ENCODE measurements at places on chromosomes 1 and 21.

GRCh38 chr1:210467440-210468043 is 138.8 kb downstream of the HHAT start:
- DNase-seq, result no peak

- no peak for DNase-seq
These were observed 98.5 kb downstream of the PTBP2 start for GRCh38 chr1:96820107-96820506.

GRCh38 chr1:215911406-215911968 is 344.4 kb downstream of the KCTD3 start:
- DNase-seq, result no peak

DNA sequence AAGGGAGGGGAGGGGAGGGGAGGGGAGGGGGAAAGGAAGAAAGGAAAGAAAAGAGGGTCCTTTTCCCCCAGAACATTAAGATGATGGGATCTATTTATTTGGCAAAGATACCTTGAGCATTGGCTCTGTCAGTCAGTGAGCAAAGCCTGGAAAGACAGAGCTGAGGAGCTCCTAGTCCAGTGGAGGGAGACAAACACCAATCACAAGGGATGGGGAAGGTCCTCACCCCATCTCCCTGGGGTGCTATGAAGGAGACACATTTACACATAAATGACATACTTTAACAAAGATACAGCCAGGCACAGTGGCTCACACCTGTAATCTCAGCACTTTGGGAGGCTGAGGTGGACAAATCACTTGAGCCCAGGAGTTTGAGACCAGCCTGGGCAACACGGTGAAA is 154.9 kb upstream of the TIAM1 start:
- DNase-seq, result peak; percentile 9

GRCh38 chr1:5949085-5949760 is 43.0 kb downstream of the NPHP4 start:
- DNase-seq, result no peak

- peak; percentile 57 for DNase-seq
These were observed 4.0 kb upstream of the LAPTM5 start for GRCh38 chr1:30761381-30762151.

DNA sequence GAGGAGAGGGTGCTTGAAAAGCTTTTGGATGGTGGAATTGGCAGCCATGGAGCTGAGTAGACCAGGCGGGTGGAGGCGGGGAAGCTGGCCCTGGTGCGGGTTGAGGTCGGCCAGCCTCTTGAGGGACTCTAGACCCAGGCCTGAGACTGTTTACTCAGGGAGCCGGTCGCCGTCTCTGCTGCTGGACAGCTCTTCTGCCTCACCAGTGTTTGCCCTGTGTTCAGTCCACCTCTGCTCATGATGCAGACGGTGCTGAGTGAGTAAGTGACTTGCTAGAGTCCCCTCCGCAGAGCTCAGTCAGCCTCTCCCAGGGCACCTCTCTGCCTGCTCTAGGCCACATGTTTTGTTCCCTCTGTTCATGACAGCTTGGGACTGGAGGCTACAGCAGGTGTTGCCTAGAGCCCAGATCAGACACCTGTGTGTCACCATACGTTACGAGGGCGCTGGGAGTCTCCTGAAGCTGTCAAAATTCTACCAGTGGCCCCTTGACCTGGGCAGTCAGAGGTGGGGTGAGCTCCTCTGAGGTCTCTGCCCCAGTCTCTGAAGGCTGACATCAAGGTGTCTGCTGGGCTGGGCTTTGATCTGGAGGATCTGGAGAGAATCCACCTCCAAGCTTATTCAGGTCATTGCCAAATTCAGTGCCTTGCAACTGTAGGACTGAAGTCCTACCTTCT is 73.5 kb upstream of the WNT4 start:
- no peak for DNase-seq

- no peak for DNase-seq
These were observed 15.8 kb downstream of the TSPAN2 start for GRCh38 chr1:115073298-115074087.

GRCh38 chr1:20974069-20974468 is 187.0 kb upstream of the HP1BP3 start:
- no peak for DNase-seq

GRCh38 chr21:26920055-26920454 is 46.8 kb downstream of the ADAMTS5 start:
- no peak for DNase-seq

DNA sequence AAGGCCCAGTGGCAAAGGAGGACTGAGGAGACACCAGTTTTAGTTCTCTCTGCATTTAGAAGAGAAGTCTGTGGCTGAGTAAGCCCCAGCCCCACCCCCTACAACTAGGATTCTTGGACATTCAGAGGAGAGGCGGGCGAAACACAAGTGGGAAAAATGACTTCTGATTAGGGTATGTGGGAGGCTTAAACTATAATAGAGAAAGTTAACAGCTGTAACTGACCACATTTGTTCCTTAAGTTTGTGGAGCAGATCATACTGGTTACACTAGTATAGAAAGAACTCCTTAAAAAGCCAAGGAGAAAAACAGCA is 11.2 kb upstream of the TRIM33 start:
- no peak for DNase-seq

GRCh38 chr1:31010086-31010989 is 55.2 kb downstream of the PUM1 start:
- DNase-seq, result no peak

DNA sequence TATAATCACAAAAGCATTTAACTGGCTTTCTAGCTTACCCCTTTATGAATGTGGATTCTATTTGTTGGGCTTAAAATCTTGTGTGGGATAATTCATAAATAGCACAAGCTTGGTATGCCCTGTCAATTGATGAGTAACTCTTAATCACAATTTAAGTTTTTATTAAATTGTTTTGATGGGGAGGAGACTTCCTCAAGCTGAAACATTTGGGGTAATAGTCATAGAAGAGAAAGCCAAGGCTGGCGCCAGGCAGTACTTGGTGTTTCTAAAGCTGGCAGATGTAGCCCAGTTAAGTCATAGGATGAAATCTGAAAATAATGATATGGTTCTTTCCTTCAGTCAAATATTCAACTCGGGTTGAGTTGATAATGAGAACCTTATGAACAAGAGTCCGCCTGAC is 167.2 kb downstream of the FMN2 start:
- no peak for DNase-seq

GRCh38 chr1:241208910-241209379 is 148.1 kb downstream of the RGS7 start:
- no peak for DNase-seq

GRCh38 chr1:10827377-10828333 is 31.2 kb upstream of the CASZ1 start:
- DNase-seq, result no peak

DNA sequence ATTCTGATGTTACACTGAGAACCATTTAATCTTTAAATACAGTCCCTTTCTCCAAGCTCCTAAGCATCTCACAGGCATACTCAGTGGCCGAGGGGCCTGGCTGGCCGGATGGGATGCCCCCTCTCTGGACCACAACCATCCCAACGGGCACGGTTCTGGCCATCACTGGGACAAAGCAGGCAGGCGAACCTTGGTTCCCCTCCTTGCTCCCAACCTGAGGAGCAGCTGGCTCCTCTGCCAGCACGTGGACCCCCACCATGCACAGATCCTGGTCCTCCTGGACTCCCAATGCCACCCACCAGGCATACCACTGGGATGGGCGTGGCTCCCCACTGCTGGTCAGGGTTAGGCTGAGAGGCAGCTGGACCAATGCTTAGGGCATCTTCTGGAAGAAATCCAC is 19.8 kb upstream of the PRDM16 start:
- DNase-seq, result no peak

GRCh38 chr1:182279724-182280503 is 111.7 kb downstream of the GLUL start:
- no peak for DNase-seq

GRCh38 chr1:67307251-67308060 is at the start of gene IL12RB2:
Gene IL12RB2 (plus strand): TSS chr1:67307873. CDS start chr1:67320369, 12,496 bp downstream.
- no peak for DNase-seq

DNA sequence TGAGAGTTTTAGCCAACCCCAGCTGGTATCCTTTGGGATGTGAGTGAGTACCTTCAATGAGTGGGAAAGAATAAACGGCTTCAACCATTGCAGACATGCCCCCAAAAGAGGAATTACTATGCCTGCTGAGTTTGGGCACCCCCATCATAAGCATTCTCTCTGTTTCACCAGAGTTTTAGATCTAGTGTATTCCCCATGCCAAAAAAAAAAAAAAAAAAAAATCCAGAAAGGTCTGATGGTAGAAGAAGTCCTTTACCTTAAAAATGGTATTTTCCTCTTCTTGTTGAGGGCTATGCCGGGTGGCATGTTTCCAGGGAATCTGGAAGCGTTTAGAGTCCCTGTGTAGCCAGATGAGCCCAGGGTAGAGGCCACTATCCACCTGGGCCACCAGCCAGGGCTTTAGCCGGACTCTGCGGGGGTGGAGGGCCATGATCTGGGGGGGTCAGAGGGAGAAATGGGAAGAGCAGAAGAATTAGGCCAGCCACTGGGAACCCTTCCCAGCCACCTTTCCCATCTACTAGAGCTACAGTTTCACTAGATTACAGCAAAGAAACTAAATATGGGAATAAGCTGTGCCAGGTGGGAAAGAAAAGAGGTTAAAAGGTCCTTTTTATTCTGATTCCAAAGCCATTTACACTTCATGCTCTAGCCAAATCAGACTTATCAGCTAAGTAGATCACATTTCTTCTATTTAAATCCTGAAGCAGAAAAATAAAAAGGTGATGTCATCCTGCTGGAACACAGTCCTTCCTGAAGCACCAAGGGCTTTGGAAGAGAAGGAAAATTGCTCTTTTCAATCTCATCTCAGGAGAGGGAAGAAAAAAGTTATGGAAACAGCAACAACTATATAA is 4.7 kb downstream of the IRF6 start:
- no peak for DNase-seq

DNA sequence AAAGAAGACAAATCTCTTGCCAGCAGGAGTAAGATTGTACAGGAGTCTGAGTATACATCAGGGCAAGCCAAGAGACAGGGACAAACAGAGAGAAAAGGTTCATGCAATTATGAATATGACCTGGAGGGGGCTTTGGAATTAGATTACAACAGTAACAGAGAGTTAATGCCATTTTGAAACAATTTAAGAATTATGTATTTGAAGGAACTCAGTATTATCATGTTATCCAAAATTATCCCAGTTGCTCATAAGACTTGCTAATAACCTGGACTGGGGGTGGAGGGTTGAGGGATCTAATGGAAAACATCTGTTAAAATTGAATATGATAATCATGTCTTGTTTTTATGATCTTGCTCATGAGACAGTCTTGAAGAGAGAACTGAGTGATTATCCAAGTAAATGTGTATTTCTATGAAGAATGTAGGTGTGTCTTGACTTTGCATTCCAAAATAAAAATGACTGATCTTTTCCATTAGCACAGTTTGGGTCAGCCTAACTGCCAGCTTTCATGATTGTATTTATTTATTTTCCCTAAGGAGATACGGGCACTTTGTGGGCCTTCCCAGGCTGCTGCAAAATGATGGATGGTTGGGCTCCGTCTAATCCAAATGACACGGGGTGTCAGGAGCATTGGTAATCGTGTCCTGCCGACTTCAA is 117.7 kb downstream of the ERG start:
- DNase-seq, result peak; percentile 54
